Activated naive CD4-positive, alpha-beta T cell treated with Interleukin-2 at 50 U/mL for 16 hours (primary cell): ENCODE measurements at places on chromosomes 1 and 21.

GRCh38 chr1:7009741-7010525 is 224.7 kb downstream of the CAMTA1 start:
- DNase-seq, result no peak

DNA sequence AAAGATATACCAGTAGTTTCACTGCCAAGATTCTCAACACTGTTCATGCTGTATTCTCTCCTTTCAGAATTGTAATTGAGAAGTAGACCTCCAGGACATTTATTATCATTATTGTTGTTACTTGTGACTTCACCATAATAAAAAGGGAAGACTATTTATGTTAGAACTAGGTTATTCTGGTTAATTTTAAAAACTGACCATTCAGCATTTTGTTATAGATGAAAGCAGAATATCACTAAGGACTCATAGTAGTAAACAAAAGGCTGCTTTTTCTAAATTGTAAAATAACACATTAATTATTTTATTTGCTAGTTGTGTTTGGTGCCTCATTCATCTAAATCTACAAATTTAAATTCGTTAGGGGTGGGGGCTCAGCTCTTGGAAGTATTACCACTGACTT is 210.4 kb downstream of the PATJ start:
- DNase-seq, result no peak

DNA sequence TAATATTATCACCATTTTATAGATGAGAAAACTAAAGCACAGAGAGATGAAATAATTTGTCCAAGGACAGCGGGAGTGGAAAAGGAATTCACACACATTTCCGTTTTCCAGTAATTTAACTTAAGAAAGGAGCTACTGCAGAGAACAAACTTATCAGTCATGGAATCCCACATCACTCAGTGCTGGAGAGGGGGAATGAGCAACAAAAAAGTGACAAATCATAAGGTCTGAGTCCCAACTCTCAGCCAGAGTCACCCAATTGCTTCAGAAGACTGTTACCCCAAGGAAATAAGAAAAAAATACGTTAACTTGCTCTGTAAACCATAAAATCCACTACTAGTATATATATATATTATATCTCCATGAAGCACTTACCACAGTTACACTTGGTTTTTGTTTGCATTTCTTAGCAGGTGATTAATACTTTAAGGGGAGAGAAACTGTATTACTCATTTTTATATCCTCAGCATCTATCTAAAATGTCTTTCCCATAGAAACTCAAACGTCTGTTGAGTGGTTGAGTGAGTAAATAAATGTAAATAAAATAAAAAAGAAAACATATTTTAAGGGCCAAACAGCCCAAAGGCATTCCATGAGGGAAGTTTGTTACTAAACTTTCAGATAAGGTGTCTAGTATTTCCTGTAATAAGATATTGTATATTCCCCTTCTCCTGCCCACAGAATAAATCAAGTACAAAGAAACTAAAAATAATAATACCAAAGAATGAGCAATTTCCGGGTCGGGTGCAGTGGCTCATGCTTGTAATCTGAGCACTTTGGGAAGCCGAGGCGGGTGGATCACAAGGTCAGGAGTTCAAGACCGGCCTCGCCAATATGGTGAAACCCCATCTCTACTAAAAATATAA is 76.8 kb downstream of the SLC45A1 start:
- peak; percentile 64 for DNase-seq

DNA sequence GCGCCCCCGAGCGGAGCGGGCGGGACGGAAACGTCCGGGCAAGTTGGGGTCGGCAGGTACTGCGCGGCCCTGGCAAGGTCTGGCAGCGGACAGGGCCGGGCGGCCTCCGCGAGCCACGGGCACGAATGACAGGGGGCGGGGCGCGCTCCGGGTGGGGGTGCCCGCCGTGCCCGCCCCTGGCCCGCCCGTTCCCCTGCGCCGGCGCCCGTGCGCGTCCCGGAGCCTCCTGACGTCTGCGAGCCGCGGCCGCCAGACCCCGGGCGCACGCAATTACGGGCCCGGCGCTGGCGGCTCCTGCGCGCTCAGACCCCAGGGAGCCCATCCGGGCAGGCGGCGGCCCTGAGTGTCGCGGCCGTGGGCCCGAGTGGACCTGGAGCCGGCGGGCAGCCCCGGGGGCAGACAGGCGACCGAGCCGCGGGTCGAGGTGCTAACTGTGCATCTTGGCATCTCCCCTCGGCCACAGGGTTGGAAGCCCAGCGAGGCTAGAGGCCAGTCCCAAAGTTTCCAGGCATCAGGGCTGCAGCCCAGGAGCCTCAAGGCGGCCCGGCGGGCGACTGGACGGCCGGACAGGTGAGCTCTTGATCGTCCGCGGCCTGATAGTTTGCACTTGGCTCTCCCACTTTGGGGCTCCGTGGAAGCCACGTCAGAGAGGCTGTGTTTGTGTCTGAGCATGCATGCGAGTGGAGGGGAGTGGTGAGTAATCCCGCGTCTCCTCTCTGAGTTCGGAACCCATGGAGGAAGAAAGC is 918 bp downstream of the MIB2 start:
- DNase-seq, result peak; percentile 40

- DNase-seq, result peak; percentile 35
These were observed 69.2 kb upstream of the SSBP3 start for GRCh38 chr1:54475357-54475881.

GRCh38 chr1:5754817-5755551 is 237.2 kb downstream of the NPHP4 start:
- DNase-seq, result no peak

- no peak for DNase-seq
These were observed 3.6 kb downstream of the PSEN2 start for GRCh38 chr1:226873771-226874578.

- no peak for DNase-seq
These were observed 33.9 kb upstream of the COL18A1 start for GRCh38 chr21:45371081-45371480.

- DNase-seq, result no peak
These were observed 506 bp downstream of the C1orf50 start for GRCh38 chr1:42767510-42768000.

- no peak for DNase-seq
These were observed 357.6 kb downstream of the KIF26B start for GRCh38 chr1:245512181-245512888.

GRCh38 chr1:232891071-232891470 is 59.3 kb upstream of the NTPCR start:
- DNase-seq, result no peak

DNA sequence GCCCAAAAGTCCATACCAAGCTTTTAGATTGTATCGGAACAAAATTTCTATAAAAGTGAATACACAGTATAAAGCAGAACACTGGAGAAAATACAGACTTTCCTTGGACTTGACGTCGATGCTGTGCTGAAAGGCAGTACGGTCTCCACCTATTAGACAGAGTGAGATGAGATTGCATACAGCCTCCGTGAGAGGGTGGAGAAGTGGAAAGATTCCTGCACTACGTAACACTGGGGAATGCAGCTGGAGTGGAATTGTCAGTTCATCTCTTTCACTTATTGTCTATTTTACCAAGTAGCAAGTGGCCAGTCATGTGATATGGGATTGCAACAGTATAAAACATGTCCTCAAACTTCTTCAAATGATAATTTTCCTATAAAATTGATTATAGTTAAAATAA is 209.5 kb downstream of the ZP4 start:
- no peak for DNase-seq

GRCh38 chr1:206580438-206581113 is 31.7 kb downstream of the EIF2D start:
- DNase-seq, result no peak

DNA sequence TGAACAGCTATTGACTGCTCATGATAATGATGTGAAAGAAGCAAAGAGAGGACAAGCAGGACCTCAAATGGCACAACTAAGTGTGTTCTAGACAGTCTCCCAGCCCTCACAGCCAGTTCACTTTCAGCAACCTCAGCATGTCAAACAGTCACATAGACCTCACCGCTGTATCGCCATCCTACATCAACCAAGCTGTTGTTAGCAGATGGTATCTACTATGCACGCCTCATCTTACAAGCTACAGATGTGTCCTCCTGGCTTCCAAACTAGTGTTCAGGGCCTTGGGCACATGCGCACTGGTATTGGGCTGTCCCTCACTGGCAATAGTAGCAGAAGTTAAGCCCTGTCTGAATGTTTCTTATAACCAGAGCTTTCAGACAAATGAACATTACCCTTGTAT is 28.4 kb downstream of the EVI5 start:
- DNase-seq, result no peak

DNA sequence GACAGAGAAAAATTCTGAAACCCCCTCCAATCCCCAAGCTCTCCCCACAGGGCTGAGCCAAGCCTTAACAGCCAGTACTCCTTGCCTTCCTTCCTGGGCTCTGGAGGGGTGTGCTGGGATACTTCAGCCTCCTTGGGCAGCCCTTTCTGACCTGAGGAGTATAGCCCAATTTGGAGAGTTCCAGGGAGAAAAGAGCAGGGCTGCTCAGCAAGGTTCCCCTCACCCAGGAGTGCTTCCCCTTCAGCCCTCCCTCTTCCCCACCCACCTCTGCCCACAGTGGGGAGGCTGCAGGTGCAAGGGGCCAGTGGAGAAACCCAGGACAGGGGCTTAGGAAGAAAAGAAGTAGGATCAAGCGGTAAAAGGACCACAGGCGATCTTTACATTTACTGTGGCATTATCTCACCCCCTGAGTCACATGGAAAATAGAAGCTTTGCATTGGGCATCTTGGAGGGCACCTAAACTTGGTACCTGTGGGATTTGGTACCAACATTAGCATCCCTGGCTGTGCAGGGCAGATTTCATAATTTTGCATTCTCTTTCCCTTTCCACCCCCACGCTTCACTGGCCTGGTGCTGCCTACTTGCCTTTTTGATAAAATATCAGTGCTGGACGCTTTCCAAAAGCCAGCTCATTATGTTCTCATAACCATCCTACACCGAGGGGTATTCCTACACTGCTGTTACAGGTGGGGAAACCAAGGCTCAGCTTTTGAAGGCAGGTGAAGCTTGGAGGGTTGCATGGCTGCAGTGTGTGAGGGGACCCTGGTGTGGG is 2.8 kb upstream of the ADORA1 start:
- DNase-seq, result no peak

- DNase-seq, result no peak
These were observed 115.2 kb upstream of the SNX7 start for GRCh38 chr1:98546319-98546718.

GRCh38 chr1:15803380-15803779 is 4.1 kb downstream of the UQCRHL start:
- peak; percentile 7 for DNase-seq

DNA sequence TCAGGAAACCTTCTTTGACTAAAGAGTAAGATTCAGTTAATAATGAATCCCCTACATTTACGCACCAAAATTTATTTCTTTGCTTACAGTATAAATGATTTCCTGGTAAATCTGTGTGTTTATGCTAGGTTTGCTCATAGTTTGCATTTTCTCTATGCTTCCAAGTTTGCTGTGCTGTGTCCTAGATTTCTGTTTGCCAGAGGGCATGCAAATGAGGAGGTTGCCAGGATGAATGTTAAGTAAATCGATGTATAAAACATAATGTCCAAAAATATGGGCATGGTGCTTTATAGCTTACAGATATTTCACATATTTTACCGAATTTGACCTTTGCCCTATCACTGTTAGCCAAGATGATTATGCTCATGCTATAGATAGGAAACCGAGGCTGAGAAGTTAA is 63.8 kb downstream of the TBX19 start:
- no peak for DNase-seq

DNA sequence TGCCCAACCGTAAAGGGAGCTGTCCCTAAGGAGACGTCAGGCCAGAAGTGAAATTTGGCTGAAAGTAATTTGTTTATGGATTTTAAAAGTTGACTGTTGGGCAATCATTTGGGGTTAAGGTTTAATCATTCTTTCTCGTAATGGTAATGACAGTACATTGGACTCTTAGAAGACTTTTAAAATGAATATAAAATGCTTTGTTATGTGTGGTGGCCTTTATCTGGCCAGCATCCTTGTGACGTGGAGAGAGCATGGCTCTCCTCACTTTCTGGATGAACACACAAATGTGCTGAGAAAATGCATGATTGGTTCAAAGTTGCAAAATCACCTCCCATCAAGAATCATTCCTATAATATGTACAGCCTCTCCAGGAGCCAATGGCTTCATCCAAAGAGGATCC is 160.2 kb downstream of the DHRS3 start:
- no peak for DNase-seq

DNA sequence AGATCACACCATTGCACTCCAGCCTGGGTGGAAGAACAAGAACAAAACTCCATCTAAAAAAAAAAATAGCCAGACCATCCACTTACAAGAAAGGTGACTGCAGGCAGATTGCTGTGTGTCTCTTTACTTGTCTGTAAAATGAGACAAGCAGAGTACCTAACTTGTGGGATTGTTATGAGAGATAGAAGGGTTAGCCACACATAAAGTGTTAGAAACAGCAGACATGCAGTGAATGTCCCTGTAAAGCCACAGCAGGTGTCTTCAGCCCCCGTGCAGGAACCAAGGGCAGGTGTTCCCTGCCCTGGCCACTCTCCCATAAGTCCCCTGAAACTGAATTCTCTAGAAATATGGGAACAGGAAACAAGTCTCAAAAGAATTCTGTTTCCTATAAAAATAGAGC is 40.8 kb upstream of the EFHD2 start:
- no peak for DNase-seq

DNA sequence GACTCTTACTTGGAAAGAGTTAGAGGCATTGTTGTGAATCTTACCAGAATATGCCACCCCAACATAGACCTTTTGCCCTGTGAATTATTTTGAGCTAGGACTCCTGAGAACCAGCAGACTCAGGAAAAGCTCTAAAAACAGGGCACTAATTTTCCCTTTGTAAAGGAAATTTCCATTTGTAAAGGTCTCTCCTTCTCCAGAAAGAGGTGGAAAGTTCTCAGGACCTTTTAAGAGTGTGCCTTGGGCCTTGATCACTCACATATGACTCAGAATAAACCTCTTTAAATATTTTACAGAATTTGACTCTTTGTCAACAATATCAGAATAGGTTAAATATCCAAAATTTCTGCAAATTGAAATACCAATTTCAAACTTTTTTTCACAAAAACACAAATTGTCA is 721.8 kb upstream of the NCAM2 start:
- DNase-seq, result no peak

GRCh38 chr1:50271968-50272578 is 151.2 kb downstream of the DMRTA2 start:
- peak; percentile 3 for DNase-seq

GRCh38 chr1:9816199-9816598 is 7.6 kb downstream of the CLSTN1 start:
- DNase-seq, result no peak

GRCh38 chr1:81681114-81681513 is 119.6 kb upstream of the ADGRL2 start:
- no peak for DNase-seq

GRCh38 chr1:220637759-220638158 is 52.4 kb upstream of the C1orf115 start:
- no peak for DNase-seq

DNA sequence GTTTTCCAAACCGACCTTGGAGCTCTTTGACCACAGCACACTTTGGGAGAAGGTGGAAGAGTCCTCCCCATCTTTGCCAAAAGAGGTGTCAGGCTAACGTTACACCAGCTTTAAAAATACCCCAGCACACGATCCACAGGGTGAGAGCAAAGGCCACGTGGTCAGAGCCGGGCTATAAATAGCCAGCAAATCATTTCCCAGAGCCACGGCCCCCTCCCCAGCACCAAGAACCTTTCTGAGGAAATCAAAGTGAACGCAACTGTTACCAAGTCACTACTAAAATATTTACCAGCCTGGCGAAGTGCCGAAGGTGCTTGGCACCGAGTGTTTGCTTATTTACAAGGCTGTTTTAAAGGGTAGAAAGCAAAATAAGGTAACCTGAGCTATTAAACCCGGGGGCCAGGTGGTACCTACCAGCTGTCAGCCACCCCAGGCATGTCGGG is 72.4 kb downstream of the CASZ1 start:
- no peak for DNase-seq

- DNase-seq, result no peak
These were observed 67.5 kb upstream of the ANGPTL1 start for GRCh38 chr1:178938101-178938958.

- DNase-seq, result no peak
These were observed 131.8 kb downstream of the CCDC185 start for GRCh38 chr1:223524930-223525451.
